Activated CD8-positive, alpha-beta T cell treated with anti-CD3 and anti-CD28 coated beads for 36 hours (primary cell): ENCODE measurements at places on chromosomes 16 and 17. TPM values are rescaled to one million over a fixed set of nuclear protein-coding genes. Genes with fewer than 3 reads are reported as not detected.

Gene NPIPA2
- 4.1 TPM for total RNA-seq

DNA sequence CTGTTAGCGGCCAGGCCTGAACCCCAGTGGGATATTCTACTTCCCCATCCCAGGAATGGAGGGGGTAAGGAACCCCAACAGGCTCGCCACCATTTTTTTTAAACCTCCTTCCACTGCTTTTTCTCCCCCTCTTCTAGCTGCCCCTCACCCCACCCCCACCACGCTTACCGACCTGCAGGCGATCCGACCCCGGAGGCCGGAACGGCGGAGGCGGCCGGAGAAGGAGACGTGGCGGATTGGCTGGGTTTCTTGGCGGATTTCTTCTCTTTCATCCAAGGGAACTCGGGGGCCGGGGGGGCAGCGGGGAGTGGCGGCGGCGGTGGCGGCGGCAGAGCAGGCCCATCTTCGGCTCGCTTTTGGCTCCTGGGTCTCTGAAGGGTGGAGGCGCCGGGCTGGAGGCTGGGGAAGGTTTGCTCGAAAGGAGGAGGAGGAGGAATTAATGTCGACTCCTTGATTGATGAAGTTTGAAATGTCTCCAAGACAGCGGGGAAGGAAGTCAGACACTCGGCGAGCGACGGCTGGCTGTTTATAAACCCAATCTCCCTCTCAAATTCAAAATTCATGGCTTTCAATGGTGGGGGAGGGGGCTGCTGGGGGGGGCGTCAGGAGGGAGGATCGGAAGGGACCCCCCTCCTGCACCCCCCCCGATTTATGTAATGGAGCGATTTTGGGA is 424 bp downstream of the HOXB2 start:
- peak; percentile 69 for DNase-seq

DNA sequence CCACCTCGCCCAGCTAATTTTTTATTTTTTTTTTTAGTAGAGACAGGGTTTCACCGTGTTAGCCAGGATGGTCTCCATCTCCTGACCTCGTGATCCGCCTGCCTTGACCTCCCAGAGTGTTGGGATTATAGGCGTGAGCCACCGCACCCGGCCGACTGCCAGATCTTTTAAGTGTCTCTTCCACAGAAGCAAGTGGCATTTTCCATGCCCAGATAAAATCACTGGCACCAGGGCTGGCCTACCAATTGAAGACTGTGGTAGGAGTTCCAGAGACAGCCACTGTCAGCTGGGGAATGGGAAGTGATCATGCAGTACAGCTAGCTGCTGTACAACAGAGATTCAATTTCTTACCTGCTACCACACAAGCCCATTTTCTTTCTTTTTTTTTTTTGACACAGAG is 17.9 kb downstream of the CNP start:
- DNase-seq: no peak

GRCh38 chr16:63652091-63652490 is 1469.8 kb downstream of the CDH11 start:
- DNase-seq: no peak

Gene CCL4
- total RNA-seq: 290 TPM

Gene AANAT
- total RNA-seq: not detected

DNA sequence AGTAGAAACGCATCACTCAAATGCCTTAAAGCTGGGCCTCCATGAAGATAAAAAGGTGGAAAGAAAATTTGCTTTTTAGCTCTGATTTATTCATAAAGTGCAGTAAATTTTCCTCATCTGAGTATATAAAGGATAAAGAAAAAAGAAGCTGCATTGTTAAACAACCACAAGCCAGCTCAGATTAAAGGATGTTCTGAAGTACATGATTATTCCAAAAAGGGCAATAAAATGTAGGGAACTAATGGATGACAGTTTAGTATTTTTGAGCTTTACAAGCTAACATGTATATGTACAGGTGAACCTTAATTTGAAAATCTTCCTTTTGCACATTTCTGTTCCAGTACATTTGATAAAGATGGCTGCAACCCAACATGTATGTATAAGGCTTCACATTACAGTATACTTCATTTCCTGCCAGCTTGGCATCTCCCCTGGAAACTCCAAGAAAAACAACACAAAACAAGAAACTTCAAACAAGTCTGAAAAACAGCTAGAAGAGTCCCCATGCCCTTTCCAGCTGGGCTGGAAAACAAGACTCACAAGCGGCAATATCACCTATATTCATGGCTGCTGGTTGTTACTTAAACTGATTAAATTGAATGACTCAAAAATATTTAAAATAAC is 225.7 kb downstream of the CEP112 start:
- DNase-seq: no peak

GRCh38 chr17:12352127-12352526 is 313.6 kb upstream of the MYOCD start:
- no peak for DNase-seq

DNA sequence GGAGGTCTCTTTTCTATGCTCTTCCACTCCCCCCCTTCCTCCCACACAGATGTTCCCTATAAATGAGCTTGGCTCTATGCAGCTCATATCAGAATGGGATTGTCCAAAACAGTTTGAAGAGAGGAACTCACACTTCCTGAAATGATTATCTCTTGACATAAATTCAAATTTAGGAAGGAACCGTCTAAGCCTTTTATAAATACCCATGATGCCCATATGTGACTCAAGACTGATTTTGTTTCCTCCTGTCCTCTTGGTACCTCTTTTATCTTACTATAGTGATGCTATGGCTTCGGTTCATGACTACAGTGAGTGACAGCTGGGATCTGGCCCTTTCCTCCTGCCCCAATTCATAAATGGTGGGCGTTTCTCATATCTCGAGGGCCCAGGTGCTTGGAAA is 16.6 kb upstream of the TERF2 start:
- no peak for DNase-seq

- DNase-seq: no peak
Observed at GRCh38 chr17:17350491-17351355, 47.5 kb downstream of the NT5M start.

Gene KRTAP9-8
- not detected for total RNA-seq
